T-cell (primary cell): ENCODE measurements at places on chromosomes 6 and 20. TPM values are rescaled to one million over a fixed set of nuclear protein-coding genes. Genes with fewer than 3 reads are reported as not detected.

The CLVS2 gene
- not detected for total RNA-seq

The SFT2D1 gene
- total RNA-seq: 32.0 TPM

The KIF25 gene
- not detected for total RNA-seq

DNA sequence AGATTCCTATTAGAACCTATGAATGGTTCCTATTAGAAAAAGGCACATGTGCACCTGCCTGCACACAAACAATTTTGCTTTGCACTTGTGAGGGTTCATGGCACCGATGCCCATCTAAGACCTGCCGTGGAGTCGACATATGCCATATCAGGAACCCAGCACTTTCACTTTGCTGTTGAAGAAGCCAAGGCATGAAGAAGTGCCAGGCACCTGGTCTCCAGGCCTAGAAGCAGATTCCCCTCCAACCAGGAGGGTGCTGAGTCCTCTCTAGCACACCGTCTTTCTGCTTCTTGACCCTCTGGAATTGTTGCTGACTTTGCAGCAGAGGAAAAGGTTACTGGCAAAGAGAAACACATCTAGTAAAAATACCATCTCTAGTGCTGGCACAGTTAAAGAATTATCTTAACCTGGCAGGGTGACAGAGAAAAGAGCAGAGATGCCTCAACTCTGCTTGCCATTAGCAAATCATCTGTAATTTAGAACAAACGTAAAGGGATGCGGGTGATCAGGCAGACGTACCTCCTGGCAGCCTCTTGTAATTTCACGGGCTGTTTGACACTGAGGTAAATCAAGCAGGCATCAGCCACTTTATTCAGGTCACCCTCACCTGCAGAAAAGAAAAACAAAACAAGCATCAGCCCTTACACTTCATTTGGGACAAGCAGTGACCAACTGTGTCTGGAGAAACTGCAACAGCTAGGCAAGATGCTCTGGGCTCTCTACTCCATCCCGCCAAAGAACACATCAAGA is 37.2 kb downstream of the TTI1 start:
- DNase-seq: no peak

DNA sequence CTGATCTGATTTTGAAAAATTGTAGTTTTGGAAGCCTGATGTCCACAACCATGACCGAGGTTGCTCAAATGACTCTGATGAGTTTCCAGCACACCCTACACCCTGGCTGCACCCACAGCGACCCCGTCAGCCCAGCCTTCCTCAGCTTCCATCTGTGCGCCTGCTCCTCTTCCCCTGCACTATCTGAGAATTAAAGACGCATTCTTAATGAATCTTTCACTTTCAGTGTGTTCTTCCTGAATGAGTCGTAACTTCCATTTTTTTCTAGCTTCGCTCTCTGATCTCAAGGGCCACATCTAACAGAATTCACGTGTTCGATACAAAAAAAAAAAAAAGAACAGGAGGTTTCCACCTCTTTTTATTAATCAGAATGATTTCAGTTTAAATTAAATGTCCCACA is 21.3 kb upstream of the RREB1 start:
- no peak for DNase-seq

The NKX2-2 gene
- not detected for total RNA-seq

The SNAP91 gene
- total RNA-seq: not detected

DNA sequence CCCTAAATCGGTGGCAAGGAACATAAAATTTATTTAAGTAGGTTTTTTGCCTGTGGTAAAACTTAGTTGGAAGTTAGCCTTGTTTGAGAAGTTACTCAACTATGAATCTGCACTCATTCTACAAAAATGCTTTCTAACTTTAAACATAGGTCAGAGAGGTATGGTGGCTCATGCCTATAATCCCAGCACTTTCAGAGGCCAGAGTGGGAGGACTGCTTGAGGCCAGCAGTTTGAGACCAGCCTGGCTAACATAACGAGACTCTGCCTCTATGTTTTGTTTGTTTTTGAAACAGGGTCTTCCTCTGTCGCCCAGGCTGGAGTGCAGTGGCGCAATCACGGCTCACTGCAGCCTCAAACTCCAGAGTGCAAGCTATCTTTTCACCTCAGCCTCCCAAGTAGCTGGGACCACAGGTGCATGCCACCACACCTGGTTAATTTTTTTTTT is 16.2 kb downstream of the USP49 start:
- DNase-seq: no peak

DNA sequence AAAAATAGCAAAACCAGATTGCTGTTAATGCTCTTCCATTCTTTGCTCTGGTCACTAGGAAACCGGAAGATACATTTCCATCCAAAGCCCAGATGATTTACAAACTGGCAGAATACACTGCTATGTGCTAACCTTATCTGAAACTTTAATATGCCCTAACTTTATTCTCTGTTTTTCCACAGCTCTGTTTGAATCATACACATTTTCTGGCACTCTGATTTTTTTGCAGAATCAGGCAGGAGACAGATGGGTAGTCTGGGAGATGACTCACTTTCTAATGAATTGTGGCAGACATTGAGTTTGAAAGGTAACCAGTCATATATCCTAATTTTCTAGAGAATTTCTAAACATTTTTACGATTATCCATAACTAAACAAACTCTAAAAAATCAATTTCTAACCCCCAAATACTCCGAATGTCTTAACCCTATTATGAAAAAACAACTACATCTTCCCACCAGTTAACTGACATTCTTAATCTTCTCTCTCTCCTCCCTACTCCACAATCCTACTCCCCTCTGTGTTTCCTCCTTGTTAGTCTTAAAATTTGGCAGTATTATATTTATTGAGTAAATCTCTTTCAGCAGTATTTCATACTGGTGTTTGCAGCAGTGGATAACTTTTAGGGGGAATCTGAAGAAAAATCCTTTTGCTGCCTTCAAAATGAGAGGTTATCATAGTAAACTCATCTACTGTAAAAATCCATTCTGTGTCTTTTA is 63.5 kb downstream of the MAN1A1 start:
- no peak for DNase-seq

DNA sequence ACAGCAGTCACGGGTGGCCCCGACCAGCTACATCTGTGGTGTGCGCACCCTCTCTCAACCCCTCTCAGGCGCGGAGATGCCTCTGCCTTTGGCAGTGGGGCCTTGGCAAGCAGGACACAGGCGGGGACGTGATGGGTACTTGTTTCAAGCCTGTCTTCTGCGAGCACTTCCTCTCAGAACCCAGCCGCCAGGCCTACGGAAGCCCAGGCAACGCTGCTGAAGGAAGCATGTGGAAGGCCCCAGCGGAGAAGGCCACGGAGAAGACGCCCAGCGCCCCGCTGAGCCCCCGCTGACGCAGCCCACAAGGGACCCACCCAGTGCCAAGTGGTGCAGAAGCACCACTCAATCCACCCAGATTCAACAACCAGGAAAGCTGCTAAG is 13.0 kb downstream of the SERPINB6 start:
- DNase-seq: peak; percentile 24

DNA sequence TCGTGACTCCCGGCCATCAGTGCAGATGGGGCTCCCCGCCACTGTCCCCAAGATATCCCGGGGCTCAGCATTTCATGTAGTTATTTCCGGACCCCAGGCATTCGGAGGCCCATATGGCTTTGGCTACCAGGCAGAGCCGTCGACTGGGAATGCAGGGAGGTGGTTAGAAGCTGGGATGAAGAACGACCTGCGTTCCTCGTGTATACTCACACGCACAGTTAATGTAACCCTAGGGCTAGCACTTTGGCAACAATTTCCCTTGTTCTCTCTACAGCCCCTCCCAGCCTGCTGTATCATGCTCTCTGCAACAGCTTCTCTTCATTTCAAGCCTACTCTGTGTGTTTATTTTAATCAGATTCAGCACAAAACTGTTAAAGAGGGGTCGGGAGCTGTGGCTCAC is 240.4 kb downstream of the MYLK4 start:
- DNase-seq: no peak

GRCh38 chr20:23622839-23623343 is 14.9 kb downstream of the CST3 start:
- no peak for DNase-seq

GRCh38 chr20:48165401-48165685 is 380.1 kb upstream of the SULF2 start:
- no peak for DNase-seq

DNA sequence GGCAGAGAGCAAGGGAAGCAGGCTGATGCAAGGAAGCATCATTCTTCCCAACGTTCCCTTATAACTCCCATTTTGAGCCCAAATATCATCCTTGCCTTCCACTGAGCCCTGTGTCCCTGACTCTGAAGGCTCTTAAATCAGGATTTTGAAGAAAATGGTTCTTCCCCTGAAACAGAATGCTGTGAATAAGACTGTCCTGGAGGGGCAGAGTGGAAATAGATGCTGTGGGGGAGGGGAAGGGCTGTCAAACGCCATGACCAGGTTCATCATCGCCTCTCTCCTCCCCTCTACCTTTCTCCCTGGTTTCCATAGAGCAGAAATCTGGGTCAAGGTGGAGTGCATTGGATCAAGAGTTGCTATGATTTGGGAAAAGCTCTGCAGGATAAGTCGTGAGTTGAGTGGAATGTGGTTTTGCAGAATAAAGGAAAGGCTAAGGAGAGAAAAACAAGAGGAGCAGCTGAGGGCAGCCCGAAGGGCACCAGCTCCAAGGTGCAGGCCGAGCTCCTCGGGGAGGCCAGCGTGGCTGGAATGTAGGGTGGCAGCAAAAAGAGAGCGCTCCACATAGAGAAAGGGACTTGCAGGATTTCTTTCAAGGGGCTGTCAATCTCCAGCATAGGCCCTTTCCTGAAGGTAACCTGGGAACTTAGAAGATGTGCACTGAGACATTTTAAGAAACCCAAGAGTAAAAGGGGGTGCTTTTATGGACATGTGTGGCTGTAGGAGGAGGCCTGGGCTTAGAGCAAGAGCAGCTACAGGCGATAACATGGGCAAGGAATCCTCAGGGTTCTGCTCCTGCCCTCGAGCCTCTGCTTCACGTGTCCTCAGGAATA is 120.8 kb upstream of the CDYL start:
- DNase-seq: no peak

GRCh38 chr6:95087394-95088097 is 489.8 kb upstream of the MANEA start:
- DNase-seq: no peak

DNA sequence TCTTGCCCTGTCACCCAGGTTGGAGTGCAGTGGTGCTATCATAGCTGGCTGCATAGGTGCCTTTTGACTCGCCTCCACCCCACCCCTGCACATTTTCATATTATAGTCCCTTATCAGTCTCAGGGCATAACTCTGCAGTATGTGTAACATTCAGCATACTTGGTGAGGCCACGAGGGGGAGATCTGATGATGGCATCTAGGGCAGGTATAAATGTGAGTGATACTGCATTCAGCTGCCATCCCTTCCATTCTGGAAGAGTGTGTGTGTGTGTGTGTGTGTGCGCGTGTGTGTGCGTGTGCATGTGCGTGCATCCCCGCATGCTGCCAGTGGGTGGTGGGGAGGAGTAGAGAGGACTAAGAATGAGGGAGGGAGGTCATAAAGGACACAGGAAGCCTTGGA is 81.4 kb downstream of the JARID2 start:
- peak; percentile 58 for DNase-seq

DNA sequence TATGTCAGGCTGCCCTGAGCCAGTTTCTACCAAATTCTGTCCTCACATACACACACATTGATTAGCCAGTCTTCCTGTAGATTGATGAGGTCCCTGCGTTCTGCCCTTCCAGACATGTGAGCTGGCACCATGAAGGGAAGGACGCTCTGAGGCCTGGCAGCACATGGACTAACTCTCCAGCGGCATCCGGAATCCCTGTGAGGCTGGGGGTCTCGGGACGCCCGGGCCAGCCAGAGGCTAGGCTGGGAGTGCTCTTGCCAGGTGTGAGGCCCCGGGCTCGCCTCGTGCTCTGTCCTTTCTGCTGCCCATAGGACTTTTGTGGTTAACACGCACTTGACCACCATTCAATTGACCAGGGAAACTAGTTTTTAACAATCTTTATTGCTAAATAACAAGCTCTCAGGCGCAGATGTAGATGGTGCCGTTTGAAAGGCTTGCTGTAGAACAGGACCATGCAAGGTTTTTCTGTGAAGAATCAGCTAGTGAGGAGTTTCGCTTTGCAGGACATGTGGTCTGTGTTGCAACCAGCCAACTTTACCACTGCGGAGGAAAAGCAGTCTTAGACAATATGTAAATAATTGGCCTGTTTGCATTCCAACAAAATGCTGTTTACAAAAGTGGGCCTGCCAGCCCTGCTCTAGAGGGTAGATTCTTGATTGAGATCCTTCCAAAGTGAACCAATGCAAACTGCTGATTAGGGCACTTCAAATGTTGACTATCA is 29.3 kb downstream of the FOXF2 start:
- DNase-seq: no peak

GRCh38 chr6:55836481-55836880 is 38.9 kb downstream of the BMP5 start:
- DNase-seq: no peak

The PPP1R3D gene
- 10.1 TPM for total RNA-seq

GRCh38 chr20:46062151-46062550 is 27.6 kb downstream of the NCOA5 start:
- no peak for DNase-seq

- no peak for DNase-seq
Observed at GRCh38 chr6:131163886-131164285, 28.6 kb downstream of the AKAP7 start.

GRCh38 chr6:28161410-28162079 is 19.9 kb downstream of the ZKSCAN8 start:
- peak; percentile 75 for DNase-seq

The PTGIS gene
- 0.23 TPM for total RNA-seq

DNA sequence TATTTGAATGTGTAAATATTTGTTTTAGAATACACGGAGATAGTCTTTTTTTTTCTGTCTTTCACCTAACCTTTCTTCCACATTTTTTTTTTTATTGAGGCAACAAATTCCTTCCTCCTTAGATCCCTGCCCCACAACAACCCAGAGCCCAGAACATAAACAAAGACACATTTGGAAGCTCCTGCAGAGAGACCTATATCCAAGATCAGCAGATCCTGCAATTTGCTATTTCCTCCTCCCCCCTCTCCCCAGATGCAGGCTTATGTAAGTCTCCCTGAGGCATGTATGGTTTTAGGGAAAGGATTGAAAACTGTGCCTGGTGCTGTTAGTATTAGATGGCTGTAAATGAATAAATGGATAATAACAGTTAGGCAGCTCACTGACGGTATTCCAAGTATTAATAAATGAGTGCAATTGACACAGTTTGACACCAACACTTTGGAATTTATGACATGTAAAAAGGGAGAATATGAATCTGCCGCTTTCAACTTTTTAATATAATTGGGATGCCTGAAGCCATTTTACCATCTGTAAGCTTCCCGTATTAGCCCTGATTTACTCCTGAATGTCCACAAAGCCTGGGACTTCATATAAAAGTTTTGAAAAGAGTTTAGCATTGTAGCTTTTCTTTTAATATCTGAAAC is 608.3 kb upstream of the CITED2 start:
- DNase-seq: no peak

DNA sequence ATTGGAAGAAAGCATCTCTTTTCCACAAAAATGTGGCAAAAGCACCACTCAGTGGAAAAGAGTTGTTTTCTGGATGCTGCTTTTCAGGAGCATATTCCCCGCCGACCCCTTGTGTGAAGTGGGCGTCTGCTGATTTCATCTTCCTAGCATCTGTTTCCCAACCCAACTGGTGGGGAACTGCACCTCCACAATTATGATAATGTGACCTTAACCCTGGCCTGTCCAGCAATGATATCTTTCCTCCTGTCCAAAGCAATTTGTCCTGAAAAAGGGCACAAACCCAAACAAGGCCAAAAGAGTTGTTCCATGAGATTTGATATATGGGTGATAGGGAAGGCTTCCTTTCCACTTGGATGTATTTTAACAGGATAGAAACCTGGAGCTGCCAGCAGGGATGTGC is 7.3 kb upstream of the SMIM8 start:
- DNase-seq: no peak

The AGER gene
- 42.6 TPM for total RNA-seq

The ANKS1A gene
- 13.3 TPM for total RNA-seq

GRCh38 chr20:21519136-21519584 is 5.3 kb upstream of the NKX2-2 start:
- no peak for DNase-seq

The BTN1A1 gene
- total RNA-seq: not detected
